ENCODE measurements at places on chromosomes 3 and 15. TPM values are rescaled to one million over a fixed set of nuclear protein-coding genes. Genes with fewer than 3 reads are reported as not detected.

Gene TRH
- total RNA-seq, result not detected

Gene SLC9C1
- not detected for total RNA-seq

Gene CERS3
- total RNA-seq, result not detected

Gene SLC6A20
- total RNA-seq, result 0.28 TPM

Gene GOLGA6A
- 0.05 TPM for total RNA-seq
